Dermis blood vessel endothelial cell (primary cell): ENCODE measurements at places on chromosomes 12 and 14. TPM values are rescaled to one million over a fixed set of nuclear protein-coding genes. Genes with fewer than 3 reads are reported as not detected.

Gene OR4K2
- total RNA-seq = not detected in 2 replicates

Gene LRP1
- 1.7 and 3.2 TPM in 2 replicates for total RNA-seq

Gene HECTD1
- total RNA-seq = 303 and 339 TPM in 2 replicates

Gene SERPINA1
- total RNA-seq = 0.23 and 0.51 TPM in 2 replicates

GRCh38 chr12:77925536-77926108 is 94.9 kb downstream of the NAV3 start:
- DNase-seq = peak; percentile 95

- DNase-seq = no peak
Measured at GRCh38 chr14:59199205-59199604, 10.7 kb downstream of the DAAM1 start.

- DNase-seq = no peak
Measured at GRCh38 chr14:77045238-77046162, 17.0 kb upstream of the IRF2BPL start.
